ENCODE measurements at places on chromosomes 4 and X.

DNA sequence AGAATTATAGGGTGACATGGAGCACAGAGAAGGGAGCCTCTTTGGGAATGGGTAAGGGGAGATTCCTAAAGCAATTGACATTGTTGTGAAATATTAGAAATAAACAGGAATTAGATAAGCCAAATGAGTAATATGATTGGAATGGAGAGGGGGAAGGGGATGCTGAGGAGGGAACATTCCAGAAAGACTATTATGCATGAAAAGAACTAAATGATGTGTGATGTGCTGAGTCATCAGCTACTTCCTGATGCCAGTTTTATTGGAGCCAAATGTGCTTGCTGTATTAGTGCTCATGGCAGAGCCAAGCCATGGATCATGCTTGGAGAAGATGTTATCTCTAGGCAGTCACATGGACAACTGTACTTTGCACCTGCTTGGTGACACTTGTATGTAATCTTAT is 189.0 kb upstream of the HCCS start:
- DNase-seq, result no peak

- no peak for DNase-seq
Observed at GRCh38 chr4:38686682-38687081, 22.7 kb downstream of the KLF3 start.

DNA sequence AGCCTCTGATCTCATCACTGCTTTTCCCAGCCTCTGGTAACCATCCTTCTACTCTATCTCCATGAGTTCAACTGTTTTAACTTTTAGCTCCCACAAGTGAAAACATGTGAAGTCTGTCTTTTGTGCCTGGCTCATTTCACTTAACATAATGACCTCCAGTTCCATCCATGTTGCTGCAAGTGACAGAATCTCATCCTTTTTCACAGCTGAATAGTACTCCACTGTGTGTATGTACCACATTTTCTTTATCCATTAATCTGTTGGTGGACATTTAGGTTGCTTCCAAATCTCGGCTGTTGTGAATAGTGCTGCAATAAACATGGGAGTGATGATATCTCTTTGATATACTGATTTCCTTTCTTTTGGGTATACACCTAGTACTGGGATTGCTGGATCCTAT is 109.5 kb downstream of the FRYL start:
- DNase-seq, result no peak

DNA sequence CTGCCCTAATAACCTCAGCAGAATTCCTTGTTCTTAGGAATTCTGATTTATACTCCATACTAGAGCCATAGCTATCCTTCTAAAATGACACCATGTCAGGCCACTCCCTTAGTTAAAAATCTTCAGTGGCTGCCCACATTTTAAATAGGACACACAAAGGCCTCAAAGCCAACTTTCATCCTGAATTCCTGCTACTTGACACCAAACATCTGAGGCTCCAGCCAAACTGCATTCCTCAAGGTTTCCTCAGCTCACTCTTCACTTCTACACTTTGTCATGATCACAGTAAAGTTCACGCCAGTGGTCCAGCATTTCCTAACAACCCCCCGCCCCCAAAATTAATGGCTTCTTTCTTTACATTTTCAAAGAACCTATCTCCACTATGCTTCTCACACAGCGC is 124.3 kb downstream of the ADGRA3 start:
- no peak for DNase-seq

GRCh38 chrX:136711147-136711546 is 63.2 kb downstream of the CD40LG start:
- DNase-seq, result no peak

DNA sequence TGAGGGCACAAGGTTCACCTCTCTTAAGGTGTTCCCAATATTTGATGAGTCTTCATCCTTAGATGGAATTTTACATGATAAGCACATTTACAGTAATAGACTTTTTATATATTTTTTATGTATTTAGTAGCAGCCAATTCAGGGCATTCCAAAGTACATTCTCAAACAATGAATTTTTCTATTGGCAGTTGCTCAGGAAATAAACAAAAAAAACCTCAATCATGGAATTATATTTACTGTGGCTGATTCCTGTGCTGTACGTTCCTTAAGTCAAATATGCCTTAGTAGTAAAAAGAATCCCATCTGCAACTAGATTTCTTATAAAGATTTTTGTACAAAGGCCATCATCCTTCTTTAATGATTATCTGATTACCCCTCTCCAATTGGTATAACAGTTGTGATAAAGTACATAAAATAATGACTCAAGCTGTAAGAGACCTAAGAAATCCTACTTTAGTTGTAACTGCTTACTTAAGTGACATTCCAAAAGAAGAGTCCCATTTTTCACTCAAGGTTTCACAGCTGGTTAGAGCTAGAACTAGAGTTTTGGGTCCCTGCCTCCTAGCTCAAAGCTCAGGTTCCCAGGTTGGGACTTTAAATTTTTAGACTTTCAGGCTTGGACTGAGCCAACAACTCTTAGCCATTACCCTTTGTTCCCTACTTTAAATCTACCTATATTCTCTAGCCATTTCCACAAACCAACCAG is 152.7 kb downstream of the FHIP1A start:
- no peak for DNase-seq

DNA sequence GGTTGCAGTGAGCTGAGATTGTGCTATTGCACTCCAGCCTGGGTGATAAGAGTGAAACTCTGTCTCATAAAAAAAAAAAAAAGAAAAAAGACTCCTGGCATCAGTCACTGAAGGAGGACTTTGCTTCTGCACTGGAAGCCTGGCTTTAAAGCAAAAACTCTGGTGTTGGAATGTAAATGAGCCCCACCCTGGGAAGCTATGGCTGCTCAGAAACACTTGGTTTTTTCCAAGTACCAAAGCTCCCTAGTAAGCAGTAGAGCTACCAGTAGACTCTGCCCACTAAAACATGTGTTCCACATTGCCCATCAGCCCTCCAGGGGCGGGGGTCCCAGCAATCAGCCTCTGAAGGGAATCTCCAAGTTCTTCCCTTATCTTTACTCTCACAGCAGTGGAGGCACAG is 154.4 kb downstream of the SHROOM3 start:
- no peak for DNase-seq

- DNase-seq, result no peak
Observed at GRCh38 chr4:184440595-184441358, 33.6 kb downstream of the IRF2 start.

DNA sequence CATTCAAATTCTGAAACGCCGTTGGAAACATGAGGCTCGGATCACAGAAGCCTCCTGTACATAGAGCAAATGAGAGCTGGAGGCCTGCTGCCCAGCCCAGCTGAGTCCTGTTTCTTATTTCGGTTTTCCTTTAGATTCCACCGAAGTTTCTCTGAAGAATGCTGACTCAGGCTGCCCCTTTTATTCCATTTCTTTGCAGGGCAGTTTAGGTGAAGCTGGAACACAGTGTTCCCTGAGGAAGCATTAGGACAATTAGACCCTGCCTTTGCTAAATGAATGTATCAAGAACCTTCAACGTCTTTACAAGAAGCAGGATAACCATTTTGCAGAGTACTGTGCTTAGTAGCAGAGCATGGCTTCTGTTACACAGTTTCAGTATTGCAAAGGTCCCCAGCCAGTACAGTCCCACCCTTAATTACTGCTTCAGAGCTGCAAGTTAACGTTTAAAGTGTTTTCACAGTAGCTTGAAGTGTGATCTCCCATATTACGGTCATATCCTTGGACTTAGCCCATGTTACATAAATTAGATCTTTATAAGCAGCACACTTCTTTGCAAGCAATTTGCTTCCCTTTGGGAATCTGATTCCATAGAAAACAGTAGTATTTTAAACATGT is 117.0 kb downstream of the TBL1X start:
- no peak for DNase-seq

GRCh38 chr4:54723220-54723619 is 65.5 kb downstream of the KIT start:
- no peak for DNase-seq

DNA sequence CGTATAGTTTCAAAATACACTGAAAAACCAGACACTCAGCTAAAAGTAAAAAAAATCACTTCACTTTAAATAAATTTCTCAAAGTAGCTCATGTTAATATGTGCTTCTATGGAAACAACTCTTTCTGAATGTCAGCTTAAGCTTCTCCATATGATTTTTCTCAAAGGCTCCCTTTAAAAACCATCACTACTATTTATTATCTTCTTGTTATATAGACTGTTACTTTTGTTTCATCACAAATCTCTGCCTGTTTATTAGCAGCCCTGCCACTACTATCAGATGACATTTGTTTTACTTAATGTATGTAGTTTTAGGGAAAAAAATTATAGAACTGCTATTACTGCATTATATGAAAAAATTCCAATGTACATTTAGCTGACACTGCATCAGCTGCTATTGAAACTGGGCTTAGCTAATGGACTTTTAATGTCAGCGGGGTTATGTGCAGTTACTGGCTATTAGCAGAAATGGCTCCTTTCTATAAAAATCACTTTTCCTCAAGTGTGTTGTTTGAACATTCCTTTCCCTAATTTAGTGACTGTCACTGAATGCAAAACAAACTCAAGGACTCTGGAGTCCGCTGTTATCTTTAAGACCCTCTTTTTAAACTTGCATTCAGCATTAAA is 10.8 kb downstream of the UNC5C start:
- no peak for DNase-seq

- DNase-seq, result no peak
Observed at GRCh38 chrX:124125471-124125870, 164.0 kb downstream of the STAG2 start.

- no peak for DNase-seq
Observed at GRCh38 chrX:77779695-77780094, 6.3 kb downstream of the ATRX start.

DNA sequence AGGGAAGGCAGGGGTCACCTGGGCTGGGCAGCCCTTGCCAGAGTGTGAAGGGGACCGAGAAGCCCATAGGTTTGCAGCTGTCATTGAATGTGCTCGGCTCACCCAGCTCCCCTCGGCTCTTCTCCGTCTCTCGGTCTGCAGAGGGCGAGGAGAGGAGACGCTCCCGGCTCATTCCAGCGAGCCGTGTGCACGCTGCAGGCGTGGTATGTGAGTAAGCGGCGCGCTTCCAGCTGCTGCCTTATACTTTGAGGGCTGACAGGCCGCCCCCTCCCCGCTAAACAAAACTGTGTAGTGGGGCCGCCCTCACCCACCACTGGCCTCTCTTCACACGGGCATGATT is 23.0 kb upstream of the BCORL1 start:
- DNase-seq, result no peak

DNA sequence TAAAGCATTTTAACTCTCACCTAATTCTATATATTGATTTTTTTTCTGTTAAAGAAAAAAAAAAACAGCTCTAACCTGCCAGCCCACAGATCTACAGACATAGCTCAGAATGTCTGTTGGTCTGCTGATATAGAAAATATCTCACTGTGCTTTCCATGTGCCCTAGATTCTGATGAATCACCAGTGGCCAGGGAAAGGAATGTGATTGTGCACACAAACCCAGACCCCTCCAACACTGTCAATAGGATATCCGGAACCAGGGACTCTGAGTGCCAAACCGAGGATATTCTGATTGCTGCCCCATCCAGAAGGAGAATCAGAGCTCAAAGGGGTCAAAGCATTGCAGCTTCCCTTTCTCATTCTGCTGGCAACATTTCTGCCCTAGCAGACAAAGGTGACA is 12.1 kb upstream of the SCML1 start:
- no peak for DNase-seq

DNA sequence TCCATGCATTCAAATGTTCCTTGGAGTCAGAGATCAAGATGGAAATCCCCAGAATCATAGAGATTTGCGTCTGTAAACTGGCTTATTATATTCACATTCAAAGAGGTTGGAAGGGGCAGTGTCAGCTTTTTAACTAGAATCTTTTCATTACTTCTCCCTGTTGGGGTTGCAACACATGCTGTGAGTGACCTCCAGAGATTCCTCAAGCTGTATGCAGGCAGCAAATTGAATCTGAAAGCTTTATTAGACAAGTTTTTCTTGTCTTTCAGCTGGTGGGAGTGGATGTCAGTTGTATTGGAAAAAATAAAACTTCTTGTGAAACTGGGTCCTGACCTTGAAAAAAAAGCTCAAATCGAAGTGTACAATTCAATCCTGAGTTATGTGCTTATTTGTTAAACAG is 736.5 kb upstream of the FTHL17 start:
- DNase-seq, result no peak

- no peak for DNase-seq
Observed at GRCh38 chr4:99669084-99669483, 11.5 kb upstream of the C4orf54 start.

- DNase-seq, result no peak
Observed at GRCh38 chrX:139298437-139298836, 232.1 kb upstream of the F9 start.

DNA sequence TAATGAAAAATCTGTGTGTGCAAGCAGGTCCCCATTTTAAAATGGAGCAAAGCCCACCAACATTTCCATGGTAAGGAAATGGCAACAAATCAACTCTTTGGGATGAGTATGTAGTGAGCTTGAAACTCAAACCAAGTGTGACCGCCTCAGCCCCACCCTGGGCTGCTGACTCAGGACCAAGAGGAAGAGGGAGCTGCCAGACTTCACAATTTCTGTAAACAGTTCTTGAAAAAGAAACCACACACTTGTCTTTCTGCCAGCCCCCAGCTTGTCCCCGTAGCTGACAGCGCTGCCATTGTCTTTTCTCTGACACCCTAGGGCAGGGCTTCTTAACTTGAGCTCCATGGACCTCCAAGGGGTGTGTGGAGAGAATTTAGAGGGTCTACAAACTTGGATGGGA is 10.3 kb downstream of the RTL5 start:
- no peak for DNase-seq

DNA sequence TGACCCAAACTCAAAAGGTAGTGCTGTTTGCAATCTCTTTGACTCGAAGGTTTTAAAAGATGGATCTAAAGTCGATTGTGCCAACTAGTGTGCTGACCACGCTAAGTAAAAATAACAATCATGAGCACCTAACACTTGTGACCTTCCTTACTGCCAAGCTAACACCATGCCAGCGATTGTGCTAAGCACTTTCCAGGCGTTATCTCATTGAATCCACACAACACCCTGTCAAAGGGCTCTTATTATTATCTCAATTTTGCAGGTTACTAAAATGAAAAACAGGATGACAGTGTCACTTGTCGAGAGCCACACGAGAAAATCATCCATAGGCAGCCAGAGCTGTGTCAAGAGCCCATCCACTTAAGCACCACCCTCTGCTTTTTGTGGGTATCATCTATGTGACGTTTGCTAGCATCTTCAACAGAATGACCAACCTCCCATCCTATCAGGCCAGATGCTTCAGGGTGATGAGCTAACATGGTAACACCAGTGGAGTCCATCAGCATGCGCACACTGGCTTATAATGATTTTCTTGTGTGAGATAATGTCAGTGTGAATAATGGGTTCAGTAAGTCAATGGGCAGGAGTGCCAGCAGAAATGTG is 893 bp upstream of the GAB3 start:
- no peak for DNase-seq
